Activated T-cell treated with anti-CD3 and anti-CD28 coated beads, Interleukin-2, amount 50 U/mL, for 72 hours (primary cell): ENCODE measurements at places on chromosomes 12 and 14. TPM values are rescaled to one million over a fixed set of nuclear protein-coding genes. Genes with fewer than 3 reads are reported as not detected.

TMEM63C gene
- 1.9 TPM for total RNA-seq

STAT6 gene
- 191 TPM for total RNA-seq

STON2 gene
- 0.12 TPM for total RNA-seq

NRIP2 gene
- total RNA-seq, result not detected

RPL6 gene
- total RNA-seq, result 1,335 TPM

GPRC5A gene
- total RNA-seq, result 0.60 TPM

GRCh38 chr12:18549598-18549997 lies 188.2 kb downstream of the PLCZ1 start:
- no peak for DNase-seq

GRCh38 chr12:94596596-94596995 lies 53.8 kb downstream of the TMCC3 start:
- no peak for DNase-seq

- no peak for DNase-seq
Measured at GRCh38 chr12:47414511-47414910, 291.3 kb downstream of the RPAP3 start.

DNA sequence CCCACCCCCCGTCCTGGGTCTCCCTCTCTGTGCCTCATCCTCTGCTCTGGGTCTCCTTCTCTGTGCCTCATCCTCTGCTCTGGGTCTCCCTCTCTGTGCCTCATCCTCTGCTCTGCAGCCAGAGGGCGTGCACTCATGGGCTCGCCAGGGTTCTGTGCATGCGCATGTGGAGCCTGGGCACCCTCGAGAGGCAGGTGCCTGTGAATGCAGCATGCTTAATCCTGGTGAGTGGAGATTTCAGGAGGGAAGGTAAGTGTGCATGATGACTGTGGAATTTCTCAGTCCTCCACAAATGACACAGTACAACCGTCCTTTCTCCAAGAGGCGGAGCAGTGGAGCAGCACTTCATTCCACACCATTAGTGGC lies 65.2 kb downstream of the EP400 start:
- no peak for DNase-seq

- DNase-seq, result no peak
Measured at GRCh38 chr14:30876692-30877091, 2.3 kb downstream of the COCH start.

- no peak for DNase-seq
Measured at GRCh38 chr14:77861201-77861600, 61.3 kb downstream of the ADCK1 start.

DNA sequence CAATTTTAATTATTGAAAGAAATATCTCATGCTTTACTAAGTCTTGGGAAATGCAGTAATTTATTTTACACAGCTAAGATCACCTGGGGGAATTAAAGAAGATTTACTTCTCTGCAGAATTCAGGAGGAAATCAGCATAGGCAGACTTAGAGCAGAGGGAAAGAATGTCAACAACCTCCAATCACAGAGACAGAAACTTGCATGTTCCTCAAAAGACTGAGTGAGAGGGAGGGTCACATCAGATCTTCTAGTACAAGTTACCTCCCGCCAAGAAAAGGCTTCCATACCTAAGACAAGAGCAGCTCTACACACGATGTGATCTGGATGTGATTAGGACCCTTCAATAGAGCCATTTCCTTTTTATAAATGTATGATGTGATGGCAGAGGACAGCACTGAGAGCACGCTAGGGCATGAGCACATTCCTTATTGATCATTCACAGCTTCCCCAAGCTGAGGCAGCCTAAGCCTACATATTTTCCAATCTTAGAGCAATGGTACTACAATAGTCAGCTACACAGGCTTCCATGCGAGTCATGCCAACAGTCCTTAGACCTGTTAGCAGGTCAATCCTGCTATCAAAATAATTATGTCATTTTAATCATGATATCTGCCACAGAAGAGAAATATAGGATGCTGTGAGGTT lies 403.3 kb downstream of the ETNK1 start:
- no peak for DNase-seq
